ENCODE measurements at places on chromosomes 6 and 20.

GRCh38 chr6:117079951-117080350, 185.4 kb upstream of the VGLL2 start:
- DNase-seq: no peak

DNA sequence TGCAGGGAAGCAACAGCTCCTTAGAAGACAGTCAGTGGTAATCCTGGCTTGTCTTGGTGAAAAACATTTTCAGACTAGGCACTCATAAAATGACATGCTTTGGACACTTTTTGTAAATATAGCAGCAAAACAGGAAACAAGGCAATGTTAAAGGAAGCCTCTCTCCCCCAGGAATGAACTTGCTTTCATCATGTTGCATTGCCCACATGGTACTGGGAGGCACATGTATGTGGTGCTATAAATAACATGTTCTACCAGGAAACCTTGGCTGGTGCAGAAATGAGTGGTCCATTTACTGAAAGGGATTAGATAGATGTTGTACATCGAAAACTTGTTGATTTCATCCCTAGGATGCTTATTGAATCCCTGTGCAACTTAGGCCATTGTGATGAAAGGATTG, 121.4 kb upstream of the RREB1 start:
- no peak for DNase-seq

GRCh38 chr6:128491100-128491581, 29.3 kb downstream of the PTPRK start:
- DNase-seq: no peak

GRCh38 chr6:27806981-27807440, 105.2 kb downstream of the OR2B2 start:
- peak; percentile 56 for DNase-seq

DNA sequence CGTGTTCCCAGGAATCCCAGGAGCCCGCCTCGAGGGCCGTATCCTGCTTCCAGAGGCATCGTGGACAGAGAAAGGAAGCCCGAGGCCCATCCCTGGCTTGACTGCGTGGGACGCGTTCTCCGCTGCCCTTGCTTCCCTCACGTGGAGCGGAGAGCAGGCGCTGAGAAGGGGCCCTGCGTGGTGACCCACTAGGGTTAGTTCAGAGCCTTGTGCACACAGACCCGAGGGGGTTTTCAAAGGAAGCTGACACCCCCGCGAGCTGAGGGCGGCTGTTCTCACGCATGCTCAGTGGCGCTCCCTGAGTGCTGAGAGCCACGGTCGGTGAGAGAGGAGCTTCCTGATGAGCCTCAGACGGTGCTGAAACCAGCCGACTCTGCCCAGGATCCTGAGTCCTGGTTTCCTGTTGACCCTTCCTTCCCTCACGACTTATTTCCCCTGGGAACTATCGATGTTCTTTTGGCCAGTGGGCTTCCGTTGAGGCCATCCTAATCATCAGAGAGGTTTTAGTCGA, 28.9 kb upstream of the CCR6 start:
- DNase-seq: no peak

DNA sequence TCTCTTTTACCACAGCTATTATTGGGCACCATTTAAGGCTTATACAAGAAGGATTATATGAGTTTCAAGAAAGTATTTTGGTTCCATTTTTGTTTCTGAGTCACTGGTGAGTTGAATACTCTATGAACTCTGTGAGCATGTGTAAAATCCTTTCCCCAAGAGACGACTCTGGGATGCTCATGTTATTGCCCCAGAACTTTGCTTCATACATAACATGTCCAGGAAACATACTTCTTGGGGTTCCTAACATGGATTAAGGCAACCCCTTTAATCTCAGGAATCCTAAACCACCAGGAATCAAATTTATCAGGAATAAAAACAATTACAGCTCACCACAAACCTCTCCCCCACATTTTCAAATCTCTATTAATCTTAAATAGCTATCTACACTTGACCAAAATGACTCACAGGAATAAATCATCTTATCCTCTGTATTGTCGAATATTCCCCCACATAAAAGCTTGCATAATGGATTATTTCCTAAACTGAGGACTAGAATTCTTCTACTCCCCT, 117.5 kb upstream of the COL21A1 start:
- DNase-seq: no peak

GRCh38 chr6:157635388-157636244, 187.4 kb upstream of the SNX9 start:
- DNase-seq: no peak

GRCh38 chr6:3906846-3907151, 57.6 kb downstream of the FAM50B start:
- DNase-seq: no peak

GRCh38 chr6:167338541-167339117, 13.7 kb downstream of the TTLL2 start:
- DNase-seq: no peak

DNA sequence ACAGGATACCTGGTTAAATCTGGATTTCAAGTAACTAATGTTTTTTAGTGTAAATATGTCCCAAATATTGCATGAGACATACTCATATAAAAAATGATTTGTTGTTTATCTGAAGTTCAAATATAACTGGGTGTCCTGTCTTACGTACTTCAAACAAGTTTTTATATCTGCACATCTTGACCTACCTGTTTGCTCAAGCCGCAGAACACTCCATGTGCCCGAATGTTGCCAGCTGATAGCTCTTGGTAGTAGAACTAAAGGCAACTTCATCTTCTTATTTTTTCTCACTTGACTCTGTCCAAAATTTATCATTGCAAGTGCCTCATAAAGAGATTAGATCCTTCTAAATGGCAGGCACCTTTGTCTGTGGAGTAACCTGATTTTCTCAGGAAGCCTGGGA, 39.1 kb upstream of the KLHL31 start:
- DNase-seq: no peak

DNA sequence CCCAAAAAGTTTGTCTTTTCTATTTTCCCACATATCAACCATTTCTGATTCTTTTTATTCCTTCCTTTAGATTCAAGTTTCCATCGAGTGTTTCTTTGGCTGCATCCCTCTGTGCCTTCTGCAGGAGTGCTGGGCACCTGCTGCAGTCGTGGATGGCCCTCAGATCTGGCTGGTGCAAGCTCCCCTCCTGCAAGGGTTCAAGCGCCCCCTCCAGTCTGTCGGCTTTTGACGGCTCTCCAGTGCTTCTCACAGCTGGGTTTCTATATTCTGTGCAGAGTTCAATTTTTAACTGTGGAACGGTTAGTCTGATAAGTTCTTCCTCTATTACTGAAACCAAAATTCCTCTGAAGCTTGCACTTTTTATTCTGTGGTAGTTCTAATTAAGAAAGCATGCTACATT, 132.1 kb downstream of the HUS1B start:
- DNase-seq: no peak

GRCh38 chr6:13048113-13048512, 280.2 kb downstream of the TBC1D7 start:
- DNase-seq: no peak

- no peak for DNase-seq
Observed at GRCh38 chr20:49948178-49948577, 12.0 kb downstream of the RNF114 start.

GRCh38 chr6:113450061-113450465, 407.1 kb upstream of the MARCKS start:
- no peak for DNase-seq

GRCh38 chr6:150637266-150637665, 37.6 kb downstream of the PLEKHG1 start:
- DNase-seq: no peak

GRCh38 chr6:106832766-106833510, 141.6 kb downstream of the CD24 start:
- DNase-seq: no peak

- DNase-seq: no peak
Observed at GRCh38 chr6:17703256-17703694, 3.5 kb downstream of the NUP153 start.

- DNase-seq: no peak
Observed at GRCh38 chr6:41625442-41625841, 12.8 kb upstream of the MDFI start.

GRCh38 chr6:27839626-27840475, 72.3 kb downstream of the OR2B2 start:
- peak; percentile 42 for DNase-seq

DNA sequence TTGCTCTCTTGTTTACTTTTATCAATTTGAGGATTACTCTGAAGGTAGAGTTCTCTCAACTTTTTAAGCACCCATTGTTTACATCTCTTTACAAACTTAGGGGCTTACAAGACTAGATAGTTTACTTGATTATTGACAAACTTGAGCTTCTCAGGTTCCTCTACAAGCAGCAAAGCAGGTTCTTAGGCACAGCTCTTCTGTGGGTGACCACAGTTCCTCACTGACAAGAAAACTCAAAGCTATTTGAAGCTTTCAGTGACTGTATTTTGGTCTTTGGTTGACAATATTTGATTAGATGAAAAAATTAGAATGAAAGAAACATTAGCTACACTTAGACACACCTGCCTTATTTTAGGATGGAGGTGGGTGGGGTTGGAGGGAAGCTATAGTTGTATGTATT, 327.3 kb upstream of the RUNX2 start:
- DNase-seq: no peak

GRCh38 chr6:83117802-83118201, 50.3 kb downstream of the DOP1A start:
- DNase-seq: no peak

DNA sequence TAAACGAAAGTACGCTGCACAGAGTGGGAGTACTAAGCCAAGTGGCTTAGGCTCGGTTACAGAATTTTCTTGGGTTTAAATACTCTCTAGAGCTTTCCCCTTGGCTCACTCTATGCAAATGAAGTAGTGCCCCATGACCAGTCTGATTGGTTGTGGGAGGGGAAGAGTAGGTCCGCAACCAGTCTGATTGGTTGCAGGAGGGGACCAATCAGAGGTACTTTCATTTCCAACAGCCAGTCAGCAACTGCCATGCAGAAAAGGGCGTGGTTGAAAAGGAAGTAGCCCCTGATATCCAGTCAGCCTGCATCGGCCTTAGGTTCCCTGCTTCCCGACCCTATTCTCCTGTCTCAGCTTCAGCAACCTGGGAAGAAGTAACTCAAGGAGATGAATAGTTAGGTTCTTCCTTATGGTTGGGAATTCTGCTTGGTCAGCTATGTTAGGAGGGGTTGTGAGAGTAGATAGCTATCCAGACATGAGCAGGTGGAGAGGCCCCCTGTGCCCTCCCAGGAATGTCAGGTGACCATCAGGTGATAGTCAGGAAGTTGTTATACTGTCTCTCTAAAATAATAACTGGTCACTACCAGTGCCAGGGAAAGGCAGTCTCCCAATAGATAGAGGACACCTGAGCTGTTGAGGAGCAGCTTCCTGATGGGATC, 57.4 kb downstream of the FARS2 start:
- no peak for DNase-seq

GRCh38 chr20:37384683-37385174, 38.8 kb downstream of the SRC start:
- peak; percentile 94 for DNase-seq

DNA sequence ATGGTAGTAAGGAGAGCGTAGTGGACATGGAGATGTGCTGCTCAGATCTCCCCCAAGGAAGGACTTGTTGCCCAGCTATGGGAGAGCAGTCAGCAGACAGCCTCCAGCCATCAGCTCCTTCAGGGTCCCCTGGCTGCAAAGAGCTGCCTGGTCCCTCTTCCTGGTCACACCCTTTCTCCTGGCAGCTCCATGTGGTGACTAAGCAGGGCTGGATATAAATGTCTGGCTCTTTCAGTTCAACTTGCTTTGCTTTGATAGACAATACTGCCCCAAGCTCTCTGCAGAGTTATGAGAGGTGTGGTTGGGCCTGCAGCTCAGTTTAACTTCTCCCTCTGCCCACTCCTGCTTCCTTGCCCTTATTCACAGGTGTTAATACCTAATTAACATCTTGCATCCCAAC, 64.1 kb upstream of the DDR1 start:
- no peak for DNase-seq

DNA sequence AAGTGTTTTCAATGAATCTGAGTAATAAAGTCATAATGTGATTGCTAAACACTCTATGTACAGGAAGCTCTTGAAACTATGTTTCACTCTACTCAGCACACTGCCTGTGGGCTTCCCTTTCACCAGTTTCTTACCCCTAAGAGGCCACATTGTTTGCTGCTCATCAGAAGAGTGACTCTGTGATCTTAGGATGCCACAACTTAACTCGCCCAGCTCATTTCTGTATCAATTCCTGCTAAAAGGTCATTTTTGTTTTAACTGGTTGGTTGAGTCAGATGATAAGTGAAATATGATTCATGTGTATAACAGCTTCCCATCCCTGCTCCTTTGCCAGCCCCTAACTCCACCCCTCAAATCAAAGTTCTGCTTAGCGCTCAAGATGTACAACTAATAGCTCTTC, 9.8 kb upstream of the NDUFAF4 start:
- no peak for DNase-seq

GRCh38 chr20:62776692-62777527, 19.4 kb upstream of the MRGBP start:
- DNase-seq: peak; percentile 75

DNA sequence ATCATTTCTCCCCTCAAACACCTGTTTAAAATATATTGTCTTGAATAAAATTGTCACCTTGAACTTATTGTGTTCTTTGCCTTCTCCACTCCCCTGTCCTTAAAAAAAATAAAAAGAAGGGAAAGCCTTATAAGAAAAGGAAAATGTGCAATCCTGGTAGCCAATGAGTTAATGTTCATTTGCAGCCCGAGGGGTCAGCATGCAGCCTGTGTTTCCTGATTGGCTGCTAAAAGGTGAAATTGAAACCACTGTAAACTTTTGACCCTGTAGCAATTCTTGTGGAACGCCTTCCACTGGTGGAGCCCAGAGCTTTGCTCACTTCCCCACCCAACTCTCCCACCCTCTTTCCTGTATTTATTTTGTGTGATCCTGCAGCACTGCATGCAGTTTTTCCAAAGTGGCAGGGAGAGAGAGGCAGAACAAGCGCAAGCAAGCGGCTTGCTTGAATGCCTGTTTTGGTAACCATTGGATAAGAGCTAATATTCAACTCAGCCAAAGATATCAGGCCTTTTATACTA, 74.9 kb downstream of the NCOA3 start:
- no peak for DNase-seq

DNA sequence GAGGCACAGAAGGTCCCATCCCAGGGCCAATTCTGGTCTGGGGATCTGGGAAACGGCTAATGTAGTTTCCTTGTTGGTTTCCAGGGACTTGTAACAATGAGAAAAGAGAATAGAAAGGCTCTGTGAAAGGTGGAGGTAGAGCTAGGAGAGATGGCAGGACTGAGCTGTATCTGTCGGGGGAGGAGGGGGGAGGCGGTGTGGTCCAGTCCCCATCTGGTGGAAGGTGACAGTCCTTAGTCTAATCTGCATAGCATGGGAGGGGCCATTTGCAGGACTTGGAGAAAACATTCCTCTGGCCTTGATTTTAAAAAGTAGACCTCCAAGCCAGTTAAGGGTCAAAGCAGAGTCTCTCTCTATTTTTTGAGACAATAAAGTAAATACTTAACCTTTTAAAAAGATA, 137.1 kb downstream of the DNAH8 start:
- DNase-seq: no peak

DNA sequence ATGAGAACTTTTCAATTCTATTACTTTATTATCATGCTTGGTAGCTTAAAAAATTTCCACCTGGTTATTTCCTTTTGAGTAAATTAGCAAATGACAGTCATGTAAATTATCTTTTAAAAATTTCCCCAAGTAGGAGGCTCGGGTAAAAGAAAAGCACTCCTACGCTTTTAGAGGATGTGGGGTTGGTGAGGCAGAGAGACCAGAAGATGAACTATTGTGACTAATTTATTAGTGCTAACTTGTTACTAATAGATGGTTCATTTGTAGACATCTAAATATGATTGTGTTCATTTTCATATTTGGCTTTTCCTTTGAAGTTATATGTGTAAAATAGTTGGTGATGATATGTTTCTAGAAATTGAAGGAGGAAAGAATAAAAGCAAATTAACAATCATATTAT, 27.0 kb downstream of the ZNF292 start:
- DNase-seq: no peak

GRCh38 chr6:82068721-82069120, 178.8 kb downstream of the IBTK start:
- peak; percentile 52 for DNase-seq
